ENCODE measurements at places on chromosomes 4 and X.

DNA sequence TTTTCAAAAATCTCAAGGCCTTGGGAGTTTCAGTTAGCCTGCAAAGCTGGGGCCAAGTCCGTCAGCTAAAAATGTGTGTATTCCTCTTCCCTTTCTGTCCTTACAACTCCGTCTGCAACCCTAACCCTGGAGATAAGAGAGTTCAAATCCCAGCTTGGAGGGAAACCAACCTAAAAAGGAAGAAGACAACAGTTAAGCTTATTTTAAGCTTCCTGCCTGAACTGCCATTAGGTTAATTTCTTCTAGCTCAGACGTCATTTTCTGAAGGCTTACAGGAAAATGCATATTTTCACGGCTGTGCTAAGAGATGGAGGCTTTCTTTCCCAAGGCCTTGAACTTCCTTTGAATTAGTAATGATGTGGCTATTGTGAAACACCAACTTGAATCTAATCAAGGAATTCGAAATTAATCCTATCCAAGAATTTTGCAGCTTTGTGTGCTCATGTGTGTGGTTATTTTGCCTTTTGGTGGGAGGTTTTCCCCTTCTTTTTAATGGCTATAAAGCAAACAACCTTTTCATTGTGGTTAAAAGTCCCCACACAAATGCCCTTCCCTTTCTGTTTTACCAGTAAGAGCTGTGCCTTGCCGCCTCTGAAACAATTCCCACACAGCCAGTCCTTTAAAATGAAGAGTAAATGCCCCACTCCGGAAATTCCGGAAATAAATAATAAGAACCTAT, 103.5 kb downstream of the IRF2 start:
- no peak for DNase-seq

DNA sequence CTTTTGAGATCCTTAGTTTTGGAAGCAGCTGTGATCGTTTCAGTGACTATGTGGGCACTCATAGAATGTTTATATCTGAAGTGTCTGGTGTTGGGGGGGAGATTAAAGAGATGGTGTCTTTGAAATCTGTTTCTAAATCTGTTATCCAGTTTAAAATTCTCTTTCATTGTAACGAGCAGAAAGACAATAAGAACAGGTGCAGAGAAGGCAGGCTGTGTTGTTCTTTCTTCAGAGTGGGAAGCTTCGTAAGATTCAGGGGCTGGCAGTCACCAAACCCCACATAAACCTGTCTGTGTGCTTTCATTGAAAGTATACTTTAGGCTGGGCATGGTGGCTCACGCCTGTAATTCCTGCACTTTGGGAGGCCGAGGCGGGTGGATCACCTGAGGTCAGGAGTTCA, 16.3 kb upstream of the DHRSX start:
- no peak for DNase-seq

DNA sequence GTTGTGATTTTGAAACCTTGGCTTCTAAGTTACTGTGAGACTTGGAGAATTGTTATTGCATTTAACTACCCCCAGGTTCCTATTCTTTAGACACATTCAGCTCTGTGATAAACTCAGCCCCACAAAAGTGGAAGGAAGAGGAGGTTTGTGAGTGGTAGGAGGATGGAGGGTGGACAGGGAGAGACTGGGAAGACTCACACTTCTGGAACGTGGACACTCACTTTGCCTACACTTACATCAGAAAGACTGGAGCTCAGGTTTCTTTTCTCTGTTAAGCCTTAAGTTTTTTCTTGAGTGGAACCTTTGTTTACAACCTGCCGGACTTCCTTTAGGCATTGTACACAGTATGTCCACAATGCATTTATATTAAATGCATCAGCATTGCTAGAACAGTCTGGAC, 99.0 kb downstream of the AREG start:
- DNase-seq: no peak

DNA sequence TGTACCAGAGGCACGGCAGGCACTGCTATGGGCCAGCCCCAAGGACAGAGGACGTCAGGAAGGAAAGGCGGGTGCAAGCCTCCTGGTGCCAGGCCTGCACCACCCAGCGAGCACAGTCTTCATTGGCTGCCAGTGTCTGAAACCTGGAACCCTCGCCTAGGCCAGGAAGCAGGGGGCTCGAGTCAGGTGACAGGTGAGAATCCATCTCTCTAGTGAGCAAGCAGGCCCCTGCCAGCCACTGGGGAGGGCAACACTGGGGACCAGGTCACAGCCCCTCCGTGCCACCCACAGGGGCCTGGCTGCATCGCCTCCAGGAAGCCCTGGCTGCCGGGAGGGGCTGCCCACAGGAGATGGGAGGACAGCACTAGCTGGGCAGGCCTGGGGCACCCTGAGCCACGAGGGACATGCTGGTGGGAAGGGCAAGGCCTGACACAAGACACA, 6.9 kb upstream of the HAUS3 start:
- DNase-seq: no peak

DNA sequence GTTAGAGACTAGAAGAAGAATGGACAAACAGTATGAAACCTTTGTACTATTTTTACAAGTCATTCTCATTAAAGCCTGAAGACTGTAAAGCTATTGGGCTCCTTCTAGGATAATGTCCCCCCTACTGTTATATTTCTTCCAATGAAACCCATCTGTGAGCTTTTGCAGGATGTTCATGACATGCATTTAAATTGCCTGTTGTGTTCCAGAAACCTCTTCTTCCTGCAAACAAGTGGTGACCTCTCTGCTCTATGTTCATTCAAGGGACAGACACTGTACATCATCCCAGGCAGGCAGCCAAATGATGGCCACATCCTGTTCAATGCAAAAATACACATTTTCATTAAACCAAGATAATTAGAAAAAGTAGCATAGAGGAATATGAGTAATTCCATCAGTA, 128.0 kb downstream of the C4orf33 start:
- DNase-seq: no peak

- DNase-seq: no peak
Observed at GRCh38 chrX:66633541-66633940, 5.3 kb downstream of the EDA2R start.

DNA sequence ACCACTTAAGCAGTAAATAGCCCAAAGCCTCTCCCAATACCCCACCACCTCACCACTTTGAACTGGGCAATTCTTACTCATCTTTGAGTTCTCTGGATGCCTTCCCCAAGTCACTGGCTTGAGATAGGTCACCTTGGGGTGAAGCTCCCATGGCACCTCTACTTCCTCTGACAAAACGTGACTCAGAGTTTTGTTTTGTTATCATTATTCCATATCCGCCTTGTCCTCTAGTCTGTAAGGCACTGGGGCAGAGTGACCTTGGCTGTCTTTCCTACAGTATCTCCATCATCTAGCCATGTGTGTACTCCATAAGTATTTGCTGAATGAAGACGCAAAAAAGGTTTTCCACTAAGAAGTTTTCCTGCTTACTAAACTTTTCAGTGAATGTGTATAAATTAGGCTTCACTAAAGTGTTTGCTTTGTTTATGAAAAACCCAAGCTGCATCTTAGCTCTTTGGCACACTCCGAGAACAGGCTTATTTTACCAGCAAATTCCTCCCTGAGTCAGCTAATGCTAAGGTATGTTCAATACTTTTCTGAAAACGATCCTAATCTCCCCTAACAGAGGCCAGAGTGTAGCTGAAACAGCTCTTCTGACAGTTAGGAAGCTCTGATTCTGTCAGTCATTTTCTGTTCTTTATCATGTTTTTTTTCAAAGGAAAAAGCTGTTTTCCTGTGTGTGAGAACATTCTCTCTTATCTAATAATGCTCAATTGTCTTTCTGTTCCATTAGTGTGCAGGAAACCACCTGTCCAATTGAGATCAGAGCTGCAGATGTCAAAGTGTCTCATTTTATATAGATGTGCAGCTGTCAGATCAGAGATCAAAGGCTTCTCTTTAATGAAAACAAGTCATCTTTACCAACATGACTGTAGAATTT, 30.2 kb upstream of the TSPAN5 start:
- DNase-seq: no peak

DNA sequence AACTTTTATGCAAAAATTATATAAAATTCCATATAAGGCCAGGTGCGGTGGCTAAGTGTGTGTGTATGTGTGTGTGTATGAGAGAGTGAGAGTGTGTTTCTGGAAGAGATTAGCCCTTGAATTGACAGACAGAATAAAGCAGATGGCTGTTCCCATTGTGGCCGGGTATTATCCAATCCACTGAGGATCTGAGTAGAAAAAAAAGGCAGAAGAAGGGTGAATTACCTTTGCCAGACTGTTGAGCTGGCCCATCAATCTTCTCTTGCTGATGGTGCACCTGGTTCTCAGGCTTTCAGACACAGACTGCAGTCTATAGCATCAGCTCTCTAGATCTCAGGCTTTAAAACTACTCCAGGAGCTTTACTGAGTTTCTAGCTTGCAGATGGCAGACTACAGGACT, 92.2 kb upstream of the SLIT2 start:
- DNase-seq: no peak

DNA sequence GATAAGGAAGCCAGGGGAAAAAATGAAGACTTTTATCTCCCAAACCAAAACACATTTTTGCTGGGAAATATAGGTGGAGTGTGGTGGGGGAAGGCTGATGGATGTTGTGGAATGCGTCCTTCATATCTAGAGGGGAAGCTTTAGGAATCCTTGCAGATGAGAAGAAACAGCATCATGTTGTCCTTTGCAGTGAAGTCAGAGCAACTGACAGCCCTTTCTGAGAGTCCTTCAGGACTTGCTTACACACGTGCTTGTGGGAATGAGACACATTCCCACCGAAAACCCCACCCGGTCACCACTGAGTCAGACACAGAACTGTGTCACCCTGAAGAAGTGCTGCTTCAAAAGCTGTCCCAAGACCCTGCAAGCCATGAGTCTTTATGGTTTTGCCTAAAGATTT, 81.5 kb downstream of the SHROOM2 start:
- no peak for DNase-seq

DNA sequence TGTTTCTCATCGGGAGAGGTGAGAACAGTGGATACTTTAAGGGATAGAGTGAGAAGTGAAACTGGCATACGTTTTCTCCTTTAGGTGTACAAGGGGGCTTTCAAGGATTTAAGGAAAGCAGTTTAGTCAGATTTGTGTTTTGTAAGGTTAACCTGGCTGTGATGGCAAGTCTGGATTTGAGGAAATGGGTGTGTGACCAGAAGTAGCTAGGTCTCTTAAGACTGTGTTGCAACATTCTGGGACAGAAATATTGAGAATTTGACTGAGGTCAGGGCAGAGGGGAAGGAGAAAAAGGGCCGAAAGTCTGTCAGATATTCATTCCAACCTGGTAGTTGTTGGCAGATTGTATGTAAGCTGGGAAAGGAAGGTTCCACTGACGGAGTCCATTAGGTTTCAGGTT, 10.4 kb upstream of the GABRE start:
- DNase-seq: no peak

GRCh38 chr4:8463811-8464210, 23.2 kb downstream of the TRMT44 start:
- no peak for DNase-seq

Data from T-helper 1 cell (primary cell).